ENCODE measurements at places on chromosomes 3 and 15. TPM values are rescaled to one million over a fixed set of nuclear protein-coding genes. Genes with fewer than 3 reads are reported as not detected.

GRCh38 chr3:154926721-154927120, 153.4 kb upstream of the MME start:
- DNase-seq: peak; percentile 28

- peak; percentile 98 for DNase-seq
Observed at GRCh38 chr3:71537211-71537611, 46.3 kb downstream of the FOXP1 start.

- DNase-seq: no peak
Observed at GRCh38 chr15:52434885-52435284, 93.8 kb downstream of the MYO5A start.

DNA sequence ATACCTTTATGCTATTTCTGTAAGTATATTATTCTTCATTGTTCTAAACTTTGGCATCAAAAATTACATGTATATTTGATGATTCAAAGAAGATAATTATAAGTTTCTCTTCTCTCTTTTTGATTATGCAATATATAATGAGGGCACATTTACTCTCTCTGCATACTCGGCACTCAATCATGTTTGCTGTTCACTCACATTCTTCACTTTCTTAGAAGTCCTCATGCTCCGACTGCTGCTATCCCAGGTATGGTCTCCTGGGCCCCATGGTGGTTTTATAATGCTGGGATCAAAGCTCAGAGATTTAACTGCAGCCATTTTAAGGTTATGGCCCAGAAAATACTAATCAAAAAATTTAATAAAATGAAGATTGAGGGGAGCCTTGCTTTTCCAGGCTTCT, 529.7 kb upstream of the IL12A start:
- DNase-seq: no peak

DNA sequence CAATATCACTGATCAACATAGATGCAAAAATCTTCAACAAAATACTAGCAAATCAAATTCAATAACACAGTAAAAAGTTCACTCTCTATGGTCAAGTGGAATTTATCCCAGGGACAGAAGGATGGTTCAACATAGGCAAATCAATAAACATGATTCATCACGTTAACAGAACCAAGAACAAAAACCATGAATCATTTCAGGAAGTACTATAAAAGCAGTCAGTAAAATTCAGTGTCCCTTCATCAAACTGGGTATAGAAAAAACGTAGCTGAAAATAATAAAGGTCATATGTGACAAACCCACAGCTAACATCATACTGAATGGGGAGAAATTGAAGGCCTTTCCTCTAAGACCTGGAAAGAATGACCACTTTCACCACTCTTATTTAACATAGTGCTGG, 172.1 kb downstream of the POLR2M start:
- no peak for DNase-seq

- DNase-seq: no peak
Observed at GRCh38 chr3:117871934-117872333, 1162.4 kb downstream of the TUSC7 start.

- DNase-seq: no peak
Observed at GRCh38 chr3:46549989-46550388, 16.1 kb downstream of the LRRC2 start.

DNA sequence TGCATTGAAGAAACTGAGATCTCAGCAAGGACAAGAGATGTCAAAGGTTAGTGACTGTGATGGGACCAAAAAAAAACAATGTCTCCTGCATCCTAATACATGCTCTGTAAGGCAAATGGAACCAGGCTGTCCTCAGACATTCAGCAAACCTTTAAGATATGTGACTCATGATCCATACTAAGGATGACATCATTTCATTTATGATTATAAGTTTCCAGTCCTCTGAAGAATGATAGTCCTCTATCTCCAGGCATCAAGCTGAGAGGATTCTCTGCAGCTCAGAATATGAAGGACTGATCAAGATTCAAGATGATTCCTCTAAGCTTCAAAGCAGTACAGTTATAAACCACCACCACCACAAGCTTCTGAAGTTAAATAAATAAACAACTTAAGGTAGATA, 47.6 kb downstream of the SSR3 start:
- DNase-seq: peak; percentile 24

- no peak for DNase-seq
Observed at GRCh38 chr15:33448961-33449606, 138.3 kb downstream of the RYR3 start.

GRCh38 chr3:105367063-105367405, 325 bp downstream of the ALCAM start:
- DNase-seq: no peak

DNA sequence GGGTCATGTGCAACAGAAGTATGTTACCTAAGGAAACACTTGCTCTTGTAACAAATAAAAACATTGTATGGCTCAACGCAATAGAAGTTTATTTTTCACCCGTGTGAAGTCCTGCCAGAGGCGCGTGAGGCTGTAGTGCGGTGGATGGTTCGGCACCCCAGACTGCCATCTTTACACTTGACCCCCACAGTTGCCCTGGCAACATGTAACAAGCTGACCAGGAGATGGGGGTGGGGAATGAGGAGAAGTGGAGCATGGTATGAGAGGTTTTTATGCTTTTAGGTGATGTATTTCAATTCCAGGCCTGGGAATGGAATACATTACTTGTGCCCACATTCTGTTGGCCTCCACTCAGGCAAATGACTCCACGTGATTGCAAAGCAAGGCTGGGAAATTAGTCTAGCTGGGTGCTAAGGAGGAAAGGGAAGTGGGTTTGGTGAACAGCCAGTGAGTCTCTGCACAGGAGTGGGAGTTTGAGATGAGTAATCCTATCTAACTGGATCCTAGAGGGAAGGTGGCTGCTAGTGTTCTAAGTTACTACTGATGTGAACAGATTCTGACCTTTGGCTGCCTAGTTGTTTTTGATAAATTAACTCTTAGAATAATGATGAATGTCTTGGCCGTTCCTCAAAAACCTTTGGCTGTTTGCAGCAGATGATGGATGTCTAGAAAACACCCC, 33.8 kb upstream of the GREM1 start:
- peak; percentile 99 for DNase-seq

DNA sequence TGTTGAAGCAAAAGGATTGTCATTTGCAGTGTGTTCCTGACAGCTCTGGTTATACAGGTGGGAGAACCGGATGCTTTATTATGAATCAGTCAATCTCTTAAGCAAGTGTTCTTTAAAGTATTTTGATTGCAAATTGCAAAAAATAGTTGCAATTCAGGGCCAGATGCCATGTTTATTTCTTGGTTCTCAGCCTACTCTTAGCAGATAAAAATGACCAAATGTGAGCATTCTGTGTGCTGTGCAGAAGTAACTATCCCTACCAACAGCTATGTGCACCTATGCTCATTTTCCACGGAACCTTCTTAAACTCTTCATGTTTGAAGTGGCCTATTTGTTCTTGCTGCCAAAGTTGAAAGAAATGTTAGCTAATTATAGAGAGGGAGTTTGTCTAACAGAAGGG, 262.3 kb upstream of the RASGRP1 start:
- no peak for DNase-seq

DNA sequence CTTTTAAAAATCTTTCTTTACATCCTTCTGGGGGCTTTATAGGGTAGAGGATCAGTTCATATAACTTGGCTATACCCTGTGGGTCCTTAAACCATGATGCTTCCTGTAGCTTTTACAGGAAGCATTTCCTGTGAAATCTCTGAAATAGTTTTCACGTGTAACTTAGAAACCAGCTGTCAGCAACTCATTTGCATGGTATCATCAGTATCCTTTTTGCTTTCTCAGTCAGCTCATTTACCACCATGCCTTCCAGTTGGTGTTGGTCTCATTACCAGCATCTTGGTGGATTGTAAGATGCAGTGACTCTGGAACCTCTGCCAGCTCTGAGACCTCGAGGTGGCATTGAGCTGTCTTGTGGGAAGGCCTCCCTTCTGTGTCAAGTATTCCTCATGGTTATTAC, 96.7 kb upstream of the MYZAP start:
- no peak for DNase-seq

GRCh38 chr3:76410762-76411281, 625.5 kb upstream of the ZNF717 start:
- DNase-seq: no peak

DNA sequence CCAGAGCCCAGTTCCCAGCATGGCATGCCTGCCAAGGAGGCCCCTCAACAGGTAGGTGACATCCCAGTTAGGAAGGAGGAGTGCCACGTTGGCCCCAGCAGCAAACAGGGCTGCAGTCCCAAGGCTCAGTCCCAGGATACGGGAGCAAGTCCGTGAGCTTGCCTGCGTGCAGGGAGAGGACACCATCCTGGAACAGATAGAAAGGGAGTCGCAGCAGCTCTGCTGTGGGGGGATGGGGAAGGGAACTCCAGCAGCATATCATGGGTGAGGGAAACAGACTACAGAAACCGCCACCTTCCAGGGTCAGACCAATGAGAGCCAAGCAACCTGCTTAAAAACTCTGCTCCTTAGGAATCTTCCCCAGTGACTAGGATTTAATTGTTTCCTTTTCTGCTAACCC, 9.4 kb upstream of the DYNLT2B start:
- DNase-seq: no peak

DNA sequence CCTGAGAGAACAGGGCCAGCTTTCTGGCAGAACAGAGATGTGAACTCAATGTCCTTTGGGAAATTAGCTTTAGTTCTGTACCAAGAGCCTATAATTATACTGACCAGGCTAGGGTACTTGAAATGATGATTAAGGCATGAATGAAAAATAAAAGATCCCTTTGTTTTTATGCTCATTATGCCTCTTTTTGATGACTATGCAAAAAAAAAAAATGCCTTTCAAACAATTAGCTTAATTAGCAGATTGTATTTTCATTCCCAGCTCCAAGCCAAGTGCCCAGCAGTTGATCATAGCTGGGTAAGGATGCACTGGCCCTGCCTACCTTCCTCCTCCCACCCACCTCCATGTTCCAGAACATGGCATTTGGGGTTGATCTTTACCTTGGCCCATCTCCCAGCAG, 56.8 kb downstream of the LYZL4 start:
- no peak for DNase-seq

DNA sequence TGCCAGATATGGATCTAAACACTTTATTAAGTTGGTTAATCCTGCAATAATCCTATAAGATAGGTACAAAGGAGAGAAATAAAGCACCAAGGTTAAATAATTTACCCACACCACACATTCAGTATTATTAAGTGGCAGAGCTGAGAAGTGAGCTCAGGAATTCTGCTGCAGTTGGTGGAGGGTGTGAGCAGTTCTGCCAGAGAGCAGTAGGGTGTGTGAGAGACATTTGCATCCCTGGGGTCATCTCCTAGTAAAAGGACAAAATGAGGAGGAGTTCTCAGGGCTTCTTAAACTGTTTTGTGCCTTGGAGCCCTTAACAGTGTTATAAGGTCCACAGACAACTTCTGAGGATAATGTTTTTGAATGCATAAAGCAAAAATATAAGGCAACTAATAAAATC, 484.5 kb downstream of the TAFA4 start:
- no peak for DNase-seq

DNA sequence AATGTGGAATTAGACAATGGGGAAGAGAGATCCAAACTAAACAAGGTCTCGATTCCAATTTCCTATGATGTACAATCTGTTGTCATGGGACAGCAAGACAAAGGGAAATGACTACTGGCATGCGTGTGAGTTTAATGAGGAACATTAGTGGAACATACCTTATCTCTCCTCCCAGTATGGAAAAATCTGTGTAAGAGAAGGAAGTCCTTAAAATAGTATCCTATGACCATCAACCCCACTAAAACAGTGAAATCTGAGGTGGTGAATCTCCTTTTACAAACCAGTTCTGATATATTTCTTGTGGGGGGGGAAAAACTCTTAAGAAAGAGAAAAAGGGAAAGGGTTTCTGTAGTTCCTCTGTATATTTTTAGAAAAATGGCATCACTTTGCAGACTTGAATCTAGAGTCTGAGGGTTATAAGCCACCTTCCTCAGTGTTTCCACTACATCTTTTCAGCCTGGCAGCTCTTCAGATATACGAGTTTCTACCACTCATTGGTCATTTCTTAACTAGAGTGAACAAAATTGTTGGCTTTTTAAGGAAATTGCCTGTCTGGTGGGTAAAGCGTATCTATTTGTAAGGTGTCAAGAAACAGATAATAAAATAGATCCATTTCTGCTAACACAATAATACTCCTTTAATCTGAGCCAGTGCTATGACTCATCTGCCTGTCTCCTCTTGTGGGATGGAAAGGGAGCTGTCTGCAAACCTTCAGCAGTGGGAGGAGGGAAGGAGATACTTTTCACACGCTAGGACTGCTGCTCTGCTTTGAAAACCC, 3.0 kb upstream of the TNFAIP8L3 start:
- DNase-seq: peak; percentile 75

- DNase-seq: no peak
Observed at GRCh38 chr3:89353465-89353864, 246.0 kb downstream of the EPHA3 start.

DNA sequence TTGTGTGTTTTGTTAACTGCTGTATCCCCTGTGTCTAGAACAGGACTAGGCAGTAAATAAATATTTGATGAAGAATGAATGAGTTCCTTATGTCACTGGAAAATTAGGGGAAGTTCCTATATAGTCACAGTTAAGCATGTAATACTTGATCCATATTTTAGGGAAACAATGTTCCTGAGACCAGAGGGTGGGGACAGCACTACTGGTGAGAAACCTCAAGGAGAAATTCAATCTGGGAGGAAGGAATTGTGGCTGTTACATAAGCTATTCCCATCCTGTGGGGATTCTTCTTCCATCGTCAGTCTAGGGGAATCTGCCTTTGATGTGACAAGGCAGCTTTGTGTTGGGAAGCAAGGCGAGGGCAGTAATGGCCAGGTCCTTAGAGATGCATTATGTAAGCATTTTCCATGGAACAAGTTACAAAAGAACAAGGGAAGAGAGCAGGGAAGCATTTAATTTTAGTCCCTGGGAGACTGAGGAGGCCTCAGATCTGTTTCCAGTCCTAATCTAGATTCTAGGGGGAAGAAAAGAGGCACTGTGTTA, 219.3 kb upstream of the TTC14 start:
- DNase-seq: no peak

PML gene
- total RNA-seq: 39.7 TPM

ADAMTSL3 gene
- total RNA-seq: not detected

ITGB5 gene
- 287 TPM for total RNA-seq

PLA1A gene
- 0.20 TPM for total RNA-seq

SAMMSON gene
- 0.48 TPM for total RNA-seq

MAN2A2 gene
- total RNA-seq: 6.5 TPM

GABRB3 gene
- total RNA-seq: not detected

SLC28A1 gene
- total RNA-seq: not detected

SEMA3F gene
- total RNA-seq: 1.9 TPM

BTBD1 gene
- total RNA-seq: 92.4 TPM

CCR8 gene
- total RNA-seq: not detected

SMAD6 gene
- 2.0 TPM for total RNA-seq

CD96 gene
- total RNA-seq: 4.2 TPM
